ENCODE measurements at places on chromosomes 2 and 18.

DNA sequence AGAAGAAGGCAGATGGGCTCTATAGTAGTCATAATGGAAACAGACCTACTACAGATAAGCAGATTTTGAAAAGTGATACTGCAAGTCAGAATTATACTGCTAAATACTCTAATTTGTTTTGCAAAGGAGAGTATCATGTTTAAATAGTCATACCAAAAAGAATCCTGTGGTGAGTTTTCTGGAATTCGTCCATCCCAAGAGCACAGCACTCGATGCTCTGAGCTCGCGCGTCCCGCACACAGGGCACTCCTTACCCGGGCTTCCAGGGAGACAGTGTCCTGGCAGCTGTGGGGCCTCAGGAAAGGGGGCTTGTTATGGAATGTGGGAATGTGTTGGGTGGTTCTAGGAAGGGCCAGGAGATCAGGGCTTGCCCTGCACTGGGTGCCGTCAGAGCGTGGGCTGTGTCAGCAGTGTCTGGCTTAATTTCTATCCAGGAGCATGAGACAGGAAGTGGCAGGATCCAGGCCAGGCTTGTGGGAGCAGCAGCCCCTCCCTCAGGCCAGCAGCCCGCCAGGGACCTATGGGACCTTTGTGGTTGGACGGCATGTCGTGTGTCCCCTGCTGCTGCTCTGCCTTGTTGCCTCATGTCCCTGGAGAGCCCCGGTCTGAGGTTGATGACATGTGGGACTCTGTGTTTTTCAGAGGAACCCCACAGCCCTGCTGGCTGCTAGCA is 193.2 kb upstream of the TPO start:
- no peak for DNase-seq

- no peak for DNase-seq
Measured at GRCh38 chr2:141423124-141423523, 707.7 kb downstream of the LRP1B start.

GRCh38 chr2:33529771-33530481 is 53.5 kb downstream of the RASGRP3 start:
- no peak for DNase-seq

DNA sequence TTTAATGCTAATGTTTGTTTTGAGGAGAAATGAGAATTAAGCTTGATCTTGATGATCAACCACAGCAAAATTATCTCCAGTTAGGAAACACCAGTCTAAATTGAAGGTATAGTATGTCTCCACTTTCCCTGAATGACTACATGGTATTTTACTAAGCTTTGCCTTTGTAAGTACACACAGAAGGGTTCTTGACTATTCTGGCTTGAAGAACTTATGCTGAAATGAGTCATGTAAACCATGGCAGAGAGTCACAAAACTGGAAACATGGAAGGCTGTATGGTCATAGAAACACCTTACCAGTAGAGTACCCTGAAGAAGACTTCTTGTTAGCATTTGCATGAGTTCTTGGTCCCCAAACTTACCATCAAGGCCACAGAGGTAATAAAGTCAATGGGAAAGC is 250.5 kb downstream of the SLC8A1 start:
- DNase-seq: no peak

DNA sequence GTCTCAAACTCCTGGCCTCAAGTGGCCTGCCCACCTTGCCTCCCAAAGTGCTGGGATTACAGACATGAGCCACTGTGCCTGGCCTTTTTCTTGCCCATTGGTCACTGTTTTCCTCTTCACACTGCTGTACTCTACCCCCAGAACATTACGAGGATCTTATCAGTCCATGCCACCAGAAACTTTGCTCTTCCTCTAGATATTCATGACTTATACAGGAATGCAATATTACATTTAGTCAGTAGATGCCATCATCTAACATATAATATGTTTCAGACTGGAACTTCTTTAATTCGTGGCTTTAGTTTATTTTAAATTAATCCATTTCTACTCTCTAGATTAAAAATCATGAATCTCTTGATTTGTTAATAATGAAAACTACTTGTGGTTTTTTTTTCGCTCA is 135.5 kb downstream of the COMMD1 start:
- DNase-seq: no peak

GRCh38 chr18:35377875-35378573 is 887 bp upstream of the ZNF396 start:
- DNase-seq: no peak

GRCh38 chr18:13797157-13797611 is 26.8 kb upstream of the MC5R start:
- no peak for DNase-seq

DNA sequence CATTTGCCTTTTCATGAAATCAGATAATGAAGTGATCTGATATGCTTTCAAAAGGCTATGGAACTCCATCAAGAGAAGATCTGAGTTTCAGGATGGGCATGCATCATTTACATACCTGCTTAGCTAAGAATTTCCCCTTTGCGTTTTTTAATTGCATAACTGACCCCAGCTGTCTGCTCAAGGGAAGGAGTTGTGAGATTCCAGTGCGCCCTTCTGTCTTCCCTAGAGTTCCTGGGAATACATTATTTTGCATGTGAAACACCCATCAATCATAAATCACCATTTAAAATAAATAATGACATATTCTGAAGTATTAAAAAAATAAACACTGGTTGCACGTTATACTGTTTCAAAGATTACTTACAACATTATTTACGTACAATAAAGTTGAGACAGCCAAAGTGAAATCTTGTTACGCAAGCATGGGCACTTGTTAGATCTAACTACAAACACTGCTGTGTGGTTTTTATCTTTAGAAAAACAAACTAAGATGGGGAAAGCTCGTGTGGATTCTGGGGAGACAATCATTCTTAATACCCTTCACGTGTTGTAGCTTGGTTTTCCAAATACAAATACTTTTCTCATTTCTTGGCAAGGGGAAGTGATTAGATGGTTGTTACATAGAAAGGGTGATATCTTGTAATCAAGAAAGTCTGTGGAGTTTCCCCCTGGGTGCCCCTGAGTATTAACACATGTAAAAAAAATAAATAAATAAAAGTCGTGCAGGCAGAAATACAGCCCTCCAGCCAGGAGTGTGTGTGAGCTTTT is 125.7 kb upstream of the LMAN1 start:
- no peak for DNase-seq

DNA sequence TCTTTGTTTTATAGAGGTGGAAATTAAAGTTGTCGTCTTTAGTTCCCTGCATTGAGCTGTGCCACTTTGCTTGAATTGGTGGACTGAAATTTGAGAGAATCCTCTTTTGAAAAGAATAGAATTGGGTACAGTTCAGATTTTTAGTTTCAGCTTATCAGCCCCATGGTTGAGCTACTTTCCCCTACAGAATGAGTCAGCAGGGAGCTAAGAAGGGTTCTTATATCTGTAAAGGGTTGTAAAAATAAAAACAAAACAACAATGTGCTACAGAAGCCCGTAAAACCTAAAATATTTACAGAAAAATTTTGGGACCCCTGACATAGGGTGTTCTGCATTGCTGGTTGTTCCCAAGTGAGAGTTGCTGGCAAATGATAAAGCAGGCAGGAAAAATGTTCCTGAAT is 12.6 kb downstream of the SLC20A1 start:
- no peak for DNase-seq

DNA sequence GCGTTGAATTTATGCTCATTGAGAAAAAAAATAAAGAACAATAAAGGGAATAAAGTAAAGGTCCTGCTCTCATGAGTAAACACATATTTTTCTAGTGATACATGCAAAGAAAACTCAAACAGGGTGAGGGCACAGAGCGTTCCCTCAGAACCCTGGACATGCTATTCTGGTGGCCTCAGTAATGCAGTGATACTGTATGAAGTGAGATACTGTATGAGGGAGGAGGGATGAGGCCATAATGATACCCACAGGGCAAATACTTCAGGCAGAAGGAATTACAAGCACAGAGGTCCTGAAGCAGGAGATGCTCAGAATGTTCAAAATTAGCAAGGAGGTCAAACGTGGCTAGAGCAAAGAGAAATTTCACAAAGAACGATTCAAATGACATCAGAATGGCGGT is 28.4 kb upstream of the RNU4ATAC start:
- no peak for DNase-seq

- no peak for DNase-seq
Measured at GRCh38 chr2:240532031-240532775, 25.6 kb downstream of the ANKMY1 start.

Data from activated naive CD4-positive, alpha-beta T cell treated with Interleukin-2 at 50 U/mL for 16 hours (primary cell).